ENCODE measurements at places on chromosomes 2 and 18.
A peak's percentile ranks its signal among the peaks of the same experiment; 100 is the strongest.

DNA sequence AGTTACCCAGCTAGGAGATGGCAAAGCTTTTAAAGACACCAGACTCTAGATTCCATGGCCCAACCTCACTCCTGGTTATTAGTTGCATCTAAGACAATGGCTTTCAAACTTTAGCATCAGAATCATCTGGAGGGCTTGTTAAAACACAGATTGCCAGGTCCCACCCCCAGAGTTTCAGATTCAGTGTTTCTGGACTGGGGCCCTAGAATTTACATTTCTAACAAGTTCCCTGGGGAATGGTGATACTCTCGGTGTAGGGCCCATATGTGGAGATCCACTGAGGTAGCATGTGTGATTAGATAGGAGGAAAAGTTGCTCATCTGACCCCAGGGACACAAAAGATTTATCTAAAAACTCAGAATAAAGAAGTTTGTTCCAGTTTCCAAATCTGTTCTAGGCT is 14.5 kb upstream of the TTR start:
- no peak for DNase-seq

DNA sequence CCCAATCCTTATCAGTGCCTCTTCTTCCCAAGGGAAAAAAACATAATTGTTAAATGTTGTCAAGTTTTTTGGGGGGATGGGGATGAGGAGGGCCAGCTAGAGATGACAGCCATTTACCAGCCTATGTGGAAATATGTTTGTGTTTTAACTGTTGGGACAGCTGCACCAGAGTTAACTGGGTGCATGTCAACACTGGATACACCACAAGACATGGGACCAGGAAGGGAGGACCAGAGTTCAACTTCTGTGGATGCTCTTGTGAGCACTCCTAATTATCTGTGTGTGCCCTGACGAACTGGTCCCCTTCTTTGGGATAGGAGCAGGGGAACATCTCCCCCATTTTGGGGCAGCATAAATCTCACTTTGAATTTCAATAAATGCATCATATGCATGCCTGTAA is 66.1 kb upstream of the FZD5 start:
- no peak for DNase-seq

DNA sequence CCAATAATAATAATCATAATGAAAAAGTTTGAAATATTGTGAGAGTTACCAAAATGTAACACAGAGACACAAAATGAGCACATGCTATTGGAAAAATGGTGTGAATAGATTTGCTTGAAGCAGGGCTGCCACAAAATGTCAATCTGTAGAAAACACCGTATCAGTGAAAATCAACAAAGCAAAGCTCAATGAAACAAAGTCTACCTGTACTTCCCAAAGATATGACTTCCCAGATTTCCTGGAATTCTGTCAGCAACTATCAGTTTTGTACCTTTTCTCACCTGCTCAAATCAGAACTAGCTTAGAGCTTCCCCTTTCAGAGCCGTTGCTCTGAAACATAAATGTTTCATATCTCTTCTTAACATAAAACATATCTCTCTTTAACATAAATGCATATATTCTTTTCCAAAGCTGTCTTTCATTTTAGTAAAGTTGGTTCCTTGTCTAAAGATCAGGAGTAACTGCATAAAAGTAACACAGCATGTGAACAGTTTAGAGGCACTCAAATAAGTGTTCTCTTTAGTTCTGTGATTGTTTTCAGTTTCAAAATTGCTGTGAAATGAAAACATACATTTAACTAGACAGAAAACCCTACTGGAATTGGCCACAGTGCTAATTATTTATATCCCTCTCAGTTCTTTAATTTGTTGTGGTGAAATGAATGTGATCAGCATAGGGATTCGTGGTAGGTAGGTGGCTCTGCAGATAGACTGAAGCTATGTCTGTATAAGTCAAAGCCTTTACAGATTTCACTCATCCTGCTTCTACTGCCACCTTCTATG is 262.5 kb downstream of the KCNJ3 start:
- DNase-seq, result no peak

DNA sequence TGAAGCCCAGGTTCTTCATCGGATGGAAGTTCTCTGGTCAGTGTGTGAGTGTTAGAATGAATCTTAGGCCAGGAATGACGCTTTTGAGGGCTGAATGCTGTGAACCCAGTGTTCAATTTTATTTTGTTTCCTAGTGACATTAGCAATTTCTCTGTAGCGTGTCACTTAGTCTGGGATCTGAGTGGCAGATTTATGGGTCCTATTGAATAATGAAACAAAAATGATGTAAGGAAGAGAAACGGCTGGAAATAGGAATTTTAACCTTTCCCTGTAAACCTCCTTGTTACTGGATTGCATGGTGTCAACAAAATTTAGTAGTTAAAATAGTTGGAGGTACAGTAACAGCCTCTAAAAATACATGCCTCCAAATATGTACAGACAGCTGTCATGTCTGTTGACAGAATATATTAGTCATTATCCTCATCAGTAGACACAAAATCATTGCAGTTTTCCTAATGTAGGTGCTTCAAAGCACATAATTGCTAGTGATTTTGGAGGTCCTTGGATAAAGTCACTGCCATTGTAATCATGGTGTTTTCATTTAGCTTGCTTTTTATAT is 223.8 kb upstream of the SPRED2 start:
- no peak for DNase-seq

DNA sequence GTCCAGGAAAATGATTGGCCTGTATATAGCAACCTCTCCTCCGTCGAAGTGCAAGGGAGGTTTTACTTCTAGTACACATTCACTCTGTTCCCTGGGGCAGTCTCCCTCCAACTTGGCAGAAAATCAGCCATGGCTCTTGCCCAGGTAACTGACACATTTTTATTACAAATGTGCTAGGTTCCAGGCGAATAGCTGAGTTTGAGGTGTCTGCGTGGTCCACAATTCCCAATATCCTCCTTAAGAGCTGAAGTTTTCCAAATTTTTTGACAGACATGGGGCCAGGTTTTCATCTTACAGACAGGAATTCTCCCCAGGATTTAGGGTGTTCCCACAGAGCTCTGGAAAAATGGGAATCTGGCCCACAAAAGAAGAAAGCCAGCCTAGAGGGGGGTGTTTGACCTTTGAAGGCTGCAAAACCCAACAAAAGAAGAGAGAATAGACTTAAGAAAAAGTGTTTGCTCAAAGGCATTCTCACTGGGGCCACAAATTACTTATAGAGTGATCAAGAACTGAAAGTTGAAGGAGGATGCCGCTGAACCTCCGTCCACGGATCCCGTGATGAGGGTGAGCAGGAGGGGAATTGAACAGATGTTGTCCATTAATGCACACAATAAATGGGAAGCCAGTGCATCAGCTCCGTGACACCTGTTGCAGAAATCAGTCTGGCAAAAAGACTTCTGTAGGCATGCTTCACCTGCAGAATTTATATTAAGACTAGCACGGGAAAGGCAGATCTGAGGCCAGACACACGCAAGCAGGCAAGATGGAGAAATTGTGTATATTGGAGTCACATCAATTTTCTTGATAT is 242.3 kb upstream of the COPS8 start:
- peak; percentile 80 for DNase-seq

DNA sequence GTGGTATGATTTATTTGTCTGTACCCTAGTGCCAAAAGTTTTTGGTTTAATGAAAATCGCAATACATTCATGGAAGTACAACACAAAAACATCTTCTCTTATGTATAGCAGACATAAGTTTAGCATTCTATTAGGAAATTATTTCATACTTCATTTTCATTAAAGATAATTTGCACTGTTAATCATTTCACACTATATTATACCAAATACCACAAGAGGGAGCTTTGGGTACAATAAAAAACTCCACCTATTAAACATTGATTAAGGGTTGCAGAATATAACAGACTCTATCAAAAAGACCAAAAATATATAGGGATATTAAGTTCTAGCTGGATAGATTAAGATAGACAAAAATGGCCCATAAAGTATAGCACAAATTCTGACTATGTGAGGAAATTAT is 79.0 kb downstream of the SLC66A3 start:
- peak; percentile 20 for DNase-seq

DNA sequence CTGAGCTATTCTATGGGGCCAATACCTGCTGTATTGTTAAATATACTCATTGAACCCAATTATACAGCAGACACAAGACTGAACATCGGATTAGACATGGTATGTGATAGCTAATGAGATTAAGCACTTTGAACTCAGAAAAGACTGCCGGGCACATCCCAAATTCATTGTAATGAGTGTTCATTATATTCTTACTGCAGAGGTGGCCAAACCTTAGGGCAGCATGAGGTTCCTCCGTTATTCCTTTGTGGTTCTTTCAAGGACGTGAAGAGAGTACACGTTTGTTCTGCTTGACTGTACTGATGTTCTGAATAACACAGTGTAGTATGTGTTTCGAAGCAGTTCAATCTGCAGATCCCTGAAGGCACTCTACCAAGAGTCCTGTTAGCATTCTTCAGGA is 78.4 kb downstream of the KIF5C start:
- DNase-seq, result no peak

DNA sequence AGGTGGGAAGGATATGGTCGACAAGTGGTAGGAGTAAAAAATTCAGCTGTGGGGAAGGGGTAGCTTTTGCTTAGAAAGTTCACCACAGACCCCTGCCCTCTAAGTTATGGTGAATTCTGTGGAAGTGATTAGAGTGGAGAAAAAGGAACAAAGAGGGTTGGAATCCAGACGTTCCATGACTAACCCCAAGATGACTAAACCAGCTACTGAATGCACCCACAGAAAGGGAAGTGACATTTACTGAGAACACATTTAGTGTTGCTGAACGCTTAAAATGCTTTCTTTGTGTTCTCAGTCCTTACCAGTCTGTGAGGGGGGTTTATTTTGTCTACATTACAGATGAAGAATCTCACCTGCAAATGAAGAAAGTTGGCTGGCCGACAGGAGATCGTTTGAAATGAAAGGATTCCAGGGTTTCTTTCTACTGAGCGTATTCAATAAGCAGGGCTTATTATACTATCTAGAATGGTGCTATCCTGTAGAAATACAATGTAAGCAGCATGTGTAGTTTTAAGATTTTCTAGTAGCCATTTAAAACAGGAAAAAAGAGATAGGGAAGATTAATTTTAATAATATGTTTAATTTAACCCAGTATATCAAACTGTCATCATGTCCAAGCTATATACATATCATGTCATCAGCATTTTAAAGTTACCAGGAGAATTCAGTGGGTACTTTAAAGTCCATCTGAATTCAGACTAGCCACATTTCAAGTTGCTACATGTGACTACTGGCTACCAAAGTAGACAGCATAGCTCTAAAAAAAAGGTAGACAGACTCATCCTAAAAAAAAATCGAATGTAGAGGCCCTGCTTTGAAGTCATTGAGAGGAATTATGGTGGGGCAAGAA is 60.1 kb downstream of the LIMS1 start:
- DNase-seq, result no peak

- peak; percentile 54 for DNase-seq
Observed at GRCh38 chr2:197675246-197675645, at the start of gene RFTN2. TSS of gene RFTN2 (minus strand) at chr2:197675587. CDS start at chr2:197675458, 129 bp downstream.

GRCh38 chr2:197954328-197954727 is 149.9 kb downstream of the PLCL1 start:
- DNase-seq, result no peak

- DNase-seq, result no peak
Observed at GRCh38 chr2:218961229-218961628, 1.8 kb downstream of the CDK5R2 start.

DNA sequence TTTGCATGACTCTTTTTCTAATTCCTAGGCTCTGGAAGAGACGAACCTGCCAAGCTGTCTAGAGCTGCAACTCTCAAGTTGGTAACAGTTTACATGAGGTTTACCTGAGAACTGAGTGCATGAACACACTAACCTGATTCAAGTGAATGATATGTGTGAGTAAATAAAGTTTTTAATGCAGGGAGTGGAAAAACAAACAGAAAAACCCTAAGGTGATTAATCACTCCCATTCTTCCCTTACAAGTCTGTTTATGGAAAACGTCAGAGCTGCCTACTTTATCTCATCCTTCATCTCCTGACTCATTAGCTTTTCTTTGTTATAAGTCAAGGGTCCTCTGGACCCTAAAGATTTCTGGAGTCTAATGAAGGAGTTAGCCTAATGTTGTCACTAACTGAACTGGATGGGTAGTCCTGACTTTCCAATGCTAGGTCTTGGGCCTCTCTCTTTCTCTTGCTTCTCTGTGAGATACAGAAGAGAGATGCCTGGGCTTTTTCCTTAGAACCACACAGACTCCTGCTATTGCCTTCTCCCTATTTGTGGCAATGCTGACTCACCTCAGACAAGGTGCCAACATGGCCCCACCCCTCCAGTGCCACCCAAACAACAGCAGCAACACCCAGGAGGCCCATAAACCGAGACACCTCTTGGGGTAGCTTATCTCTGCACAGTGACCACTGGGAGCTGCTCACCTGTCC is 952.4 kb downstream of the EPHA4 start:
- no peak for DNase-seq

DNA sequence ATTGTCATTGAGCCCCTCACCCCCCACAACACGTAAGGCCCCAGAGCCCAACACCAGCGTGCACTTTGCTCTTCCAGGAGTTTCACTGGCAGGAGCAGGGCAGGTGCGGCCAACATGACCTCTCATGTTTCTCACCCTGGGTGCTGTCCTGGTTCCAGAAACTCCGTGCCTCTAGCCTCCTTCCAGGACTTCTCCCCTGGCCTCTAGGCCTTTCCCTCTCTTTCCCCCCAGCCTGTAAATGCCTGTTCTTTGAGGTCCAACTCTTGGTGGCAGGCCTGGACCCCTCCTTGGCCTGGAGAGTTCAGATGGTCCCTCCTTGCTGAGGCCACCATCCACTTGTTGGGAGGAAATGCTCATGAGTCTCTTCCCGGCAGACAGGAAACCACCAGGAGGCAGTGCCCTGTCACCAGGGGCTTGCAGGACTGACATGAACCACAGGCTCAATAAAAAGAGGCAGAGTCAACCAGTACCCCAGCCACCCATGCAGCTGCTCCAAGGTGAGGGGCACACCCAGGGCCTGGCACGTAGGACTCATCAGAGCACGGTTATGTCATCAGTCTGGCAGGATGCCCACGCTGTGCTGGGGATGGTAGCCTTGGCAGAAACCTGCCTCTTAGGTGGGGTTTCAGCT is 1.5 kb downstream of the MALL start:
- no peak for DNase-seq

DNA sequence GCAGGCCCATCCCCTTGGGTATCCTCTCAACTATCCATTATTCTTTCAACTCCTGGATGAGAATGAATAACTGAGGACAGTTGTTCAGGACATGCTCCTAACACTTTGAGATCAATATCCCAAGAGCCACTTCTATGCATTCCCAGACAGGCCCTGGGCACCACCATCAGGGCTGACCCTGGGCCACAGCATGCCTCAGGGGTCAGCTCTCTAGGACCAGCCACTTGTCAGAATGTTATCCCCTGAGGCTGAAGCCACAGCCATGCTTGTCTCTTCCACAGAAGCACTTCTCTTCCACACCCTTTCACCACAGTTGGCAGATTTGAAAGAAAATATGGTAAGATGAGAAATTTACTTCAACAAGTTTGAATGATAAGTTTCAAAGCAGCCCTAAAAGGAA is 28.7 kb downstream of the SLC14A1 start:
- no peak for DNase-seq

GRCh38 chr18:36366994-36367839 is 69.7 kb downstream of the FHOD3 start:
- no peak for DNase-seq

DNA sequence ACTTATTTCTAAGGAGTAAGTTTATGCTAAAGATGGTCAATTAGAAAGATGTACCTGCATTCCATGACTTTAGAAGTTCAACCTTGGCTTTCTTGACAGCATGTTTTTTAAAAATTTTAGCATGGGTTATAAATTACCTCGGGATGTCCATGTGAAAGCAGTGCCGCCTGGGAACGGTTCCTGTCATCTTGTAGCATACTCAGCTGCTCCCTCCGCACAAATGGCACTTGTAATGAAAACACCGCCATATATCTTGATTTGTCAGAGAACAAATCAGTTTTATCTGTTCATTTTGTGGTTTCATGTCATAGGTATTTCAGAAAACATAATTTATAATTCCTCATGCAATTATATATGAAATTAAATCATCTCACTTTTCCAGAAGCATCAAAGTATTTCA is 38.3 kb downstream of the SATB2 start:
- DNase-seq, result no peak
